GM23338 (cell line): ENCODE measurements at places on chromosomes 7 and 10. TPM values are rescaled to one million over a fixed set of nuclear protein-coding genes. Genes with fewer than 3 reads are reported as not detected.

DNA sequence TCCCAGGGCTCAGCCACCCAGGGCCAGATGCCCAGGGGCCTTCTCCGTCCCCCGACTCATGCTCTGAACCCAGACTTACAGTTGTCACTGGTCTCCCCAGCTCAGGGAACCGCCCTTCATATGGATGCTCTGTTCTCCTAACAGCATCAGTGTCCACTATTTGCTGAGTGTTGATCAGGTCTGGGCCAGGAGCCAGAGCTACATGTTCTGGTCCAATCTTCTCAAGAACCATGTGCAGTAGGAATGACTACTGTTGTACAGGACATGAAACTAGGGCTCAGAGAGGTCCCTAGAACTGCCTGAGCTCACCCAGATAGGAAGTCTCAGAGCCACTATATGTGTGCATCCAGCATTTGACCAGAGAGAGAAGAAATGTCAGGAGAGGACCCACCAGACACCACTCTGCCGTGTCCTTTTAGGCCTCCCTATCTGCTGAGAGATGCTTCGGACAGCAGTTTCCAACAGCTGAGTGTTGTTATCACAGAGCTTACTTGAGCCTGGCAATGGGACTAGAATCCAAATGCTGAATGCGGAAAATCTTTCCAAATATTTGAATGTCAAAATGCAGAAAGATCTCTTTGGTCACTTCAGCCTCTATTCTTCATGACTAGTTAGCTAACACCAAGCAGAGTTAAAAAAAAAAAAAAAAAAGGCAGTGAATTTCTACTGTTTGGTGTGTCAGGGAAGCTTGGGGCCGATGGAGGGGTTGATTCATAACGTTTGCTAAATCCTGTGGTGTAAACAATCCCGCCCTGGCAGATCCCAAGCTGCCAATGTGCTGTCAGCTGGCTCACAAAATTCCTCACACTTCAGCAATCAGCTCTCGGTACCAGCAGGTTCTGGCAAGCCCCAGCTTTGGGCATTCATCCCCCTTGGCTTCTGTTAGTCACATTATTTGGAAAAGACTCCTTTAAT is 246.1 kb downstream of the TNS3 start:
- DNase-seq = no peak

DNA sequence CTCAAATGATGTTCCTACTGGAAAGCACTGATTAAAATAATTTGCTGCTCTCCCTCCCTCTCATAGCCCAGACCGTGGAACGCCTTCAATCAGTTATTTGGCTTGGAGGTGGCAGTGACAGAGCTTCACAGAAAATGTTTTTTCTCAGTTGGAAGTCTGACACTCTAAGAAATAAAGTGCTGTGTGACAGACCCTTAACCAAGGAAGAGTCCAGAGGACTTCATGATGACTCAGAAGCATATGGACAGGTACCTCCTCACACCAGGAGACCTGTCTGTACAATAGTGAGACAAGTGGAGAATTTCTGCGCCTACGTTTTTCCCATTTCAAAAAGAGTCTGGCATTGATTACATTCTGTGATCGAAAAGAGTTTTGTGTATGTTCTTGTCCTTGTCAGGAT is 295.5 kb downstream of the DOCK4 start:
- DNase-seq = no peak

DNA sequence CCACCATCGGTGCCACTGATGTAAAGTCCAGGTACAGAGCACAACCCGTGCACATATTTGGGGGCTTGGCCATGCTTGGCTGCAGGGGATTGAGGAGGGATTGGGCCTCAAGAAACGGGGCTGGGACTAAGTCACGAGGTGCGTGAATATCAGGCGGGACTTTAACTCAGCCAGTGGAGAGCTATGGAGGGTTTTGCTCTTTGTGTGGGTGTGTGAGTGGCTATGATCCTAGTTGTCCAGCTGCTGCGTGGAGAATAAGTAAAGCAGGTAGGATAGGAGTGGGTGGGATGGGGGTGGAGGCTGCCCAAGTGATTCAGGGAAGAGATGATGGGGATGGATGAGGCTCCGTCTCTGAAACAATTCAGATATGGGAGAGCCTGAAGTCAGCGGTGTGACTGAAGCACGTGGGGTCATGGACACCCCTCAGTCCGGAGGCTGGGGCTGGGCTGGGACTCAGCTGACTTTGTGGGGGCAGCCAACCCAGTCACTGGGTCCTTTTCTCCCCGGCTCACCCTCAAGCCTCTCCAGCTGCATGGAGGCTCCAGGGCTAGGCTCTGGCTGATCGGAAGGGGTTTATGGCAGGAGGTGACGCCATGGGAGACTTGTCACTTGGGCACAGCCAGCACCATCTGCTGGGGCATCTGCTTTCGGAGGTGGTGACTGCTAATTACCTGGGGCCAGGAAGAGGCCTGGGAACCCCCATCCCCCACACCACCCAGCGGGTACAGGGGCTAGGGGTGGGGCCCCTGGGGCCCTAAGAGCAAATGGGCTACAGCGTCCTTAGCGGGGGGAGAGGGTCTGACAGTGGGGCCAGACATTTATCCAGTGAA is 1.7 kb upstream of the LFNG start:
- no peak for DNase-seq

- DNase-seq = peak; percentile 86
Observed at GRCh38 chr7:114026486-114027089, 107.8 kb upstream of the PPP1R3A start.

The SLC29A4 gene
- 8.1 and 8.8 TPM in 2 replicates for total RNA-seq

The OGDH gene
- total RNA-seq = 74.8 and 76.9 TPM in 2 replicates

The KCNH2 gene
- 11.3 and 14.7 TPM in 2 replicates for total RNA-seq

The HABP2 gene
- total RNA-seq = not detected in 2 replicates
